ENCODE measurements at places on chromosomes 7 and 10.

DNA sequence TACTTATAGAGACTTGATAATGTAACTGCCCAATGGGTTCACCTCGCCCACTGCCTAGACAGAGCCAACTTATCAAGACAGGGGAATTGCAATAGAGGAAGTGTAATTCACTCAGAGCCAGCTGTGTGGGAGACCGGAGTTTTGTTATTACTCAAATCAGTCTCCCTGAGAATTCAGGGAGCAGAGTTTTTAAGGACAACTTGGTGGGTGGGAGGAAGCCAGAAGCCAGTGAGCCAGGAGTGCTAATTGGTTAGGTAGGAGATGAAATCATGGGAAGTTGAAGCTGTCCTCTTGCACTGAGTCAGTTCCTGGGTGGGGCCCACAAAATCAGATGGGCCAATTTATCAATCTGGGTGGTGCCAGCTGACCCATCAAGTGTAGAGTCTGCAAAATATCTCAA is 20.1 kb upstream of the C7orf33 start:
- DNase-seq: no peak

GRCh38 chr7:99835189-99835588 is 7.4 kb downstream of the CYP3A43 start:
- DNase-seq: no peak

DNA sequence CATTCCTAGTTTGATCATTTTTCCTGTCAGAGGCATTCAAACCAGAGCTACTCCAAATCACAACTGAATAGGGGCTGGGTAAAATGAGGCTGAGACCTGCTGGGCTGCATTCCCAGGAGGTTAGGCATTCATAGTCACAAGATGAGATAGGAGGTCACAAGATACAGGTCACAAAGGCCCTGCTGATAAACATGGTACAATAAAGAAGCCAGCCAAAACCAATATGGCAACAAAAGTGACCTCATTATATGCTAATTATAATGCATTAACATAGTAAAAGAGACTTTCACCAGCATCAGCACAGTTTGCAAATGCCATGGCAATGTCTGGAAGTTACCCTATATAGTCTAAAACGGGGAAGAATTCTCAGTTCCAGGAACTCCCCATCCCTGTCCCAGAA is 37.3 kb downstream of the TWIST1 start:
- DNase-seq: peak; percentile 0

- no peak for DNase-seq
Observed at GRCh38 chr7:80740778-80741545, 102.5 kb downstream of the CD36 start.

GRCh38 chr7:51949726-51950644 is 633.4 kb upstream of the COBL start:
- no peak for DNase-seq

DNA sequence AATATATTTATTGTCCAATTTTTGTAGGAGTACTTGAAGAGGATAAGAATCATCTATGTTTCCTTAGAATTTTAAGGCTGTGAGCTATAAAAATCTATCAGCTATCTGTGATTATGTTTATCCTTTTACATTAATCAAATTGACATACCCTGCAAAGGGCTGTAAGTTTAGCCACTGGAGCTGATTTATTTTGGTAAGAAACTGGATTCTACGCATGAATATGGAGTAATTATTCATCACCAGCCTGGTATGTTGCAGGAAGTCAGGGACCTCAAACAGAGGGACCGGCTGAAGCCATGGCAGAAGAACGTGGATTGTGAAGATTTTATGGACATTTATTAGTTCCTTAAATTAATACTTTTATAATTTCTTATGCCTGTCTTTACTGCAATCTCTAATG is 696.9 kb downstream of the DNAJB9 start:
- DNase-seq: no peak

GRCh38 chr7:42238709-42239366 is 1.8 kb upstream of the GLI3 start:
- DNase-seq: peak; percentile 69

- DNase-seq: no peak
Observed at GRCh38 chr7:29612596-29612995, 49.0 kb downstream of the PRR15 start.

DNA sequence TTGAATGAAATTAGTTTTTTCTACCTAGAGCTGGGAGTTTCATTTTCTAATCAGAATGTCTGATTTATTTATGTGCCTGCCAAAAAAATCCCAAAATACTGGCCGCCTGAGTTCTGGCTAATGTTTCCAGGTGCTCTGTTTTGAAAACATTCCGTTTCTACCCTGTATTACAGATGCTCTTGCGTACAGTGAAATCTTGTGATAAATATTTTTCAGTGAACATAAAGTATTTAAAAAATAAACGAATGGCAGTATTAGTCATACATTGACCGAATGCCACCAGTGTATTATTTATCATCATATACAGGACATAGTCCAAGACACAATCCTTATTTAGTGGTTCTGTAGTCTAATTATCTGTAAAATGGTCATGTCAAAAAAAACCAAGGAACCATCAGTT is 102.8 kb downstream of the KAT6B start:
- DNase-seq: no peak

- no peak for DNase-seq
Observed at GRCh38 chr7:110600956-110601355, 490.0 kb upstream of the LRRN3 start.

DNA sequence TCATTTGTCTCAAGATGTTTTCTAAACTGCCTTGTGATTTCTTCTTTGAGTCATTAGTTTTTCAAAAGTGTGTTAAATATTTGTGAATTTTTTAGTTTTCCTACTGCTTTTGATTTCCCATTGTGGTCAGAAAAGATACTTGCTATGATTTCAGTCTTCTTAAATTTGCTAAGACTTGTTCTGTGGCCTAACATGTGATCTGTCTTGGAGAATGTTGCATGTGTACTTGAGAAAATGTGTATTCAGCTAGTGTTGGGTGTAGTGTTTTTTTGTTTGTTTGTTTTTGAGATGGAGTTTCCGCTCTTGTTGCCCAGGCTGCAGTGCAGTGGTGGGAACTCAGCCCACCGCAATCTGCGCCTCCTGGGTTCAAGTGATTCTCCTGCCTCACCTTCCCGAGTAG is 28.6 kb downstream of the BMPR1A start:
- DNase-seq: peak; percentile 42

DNA sequence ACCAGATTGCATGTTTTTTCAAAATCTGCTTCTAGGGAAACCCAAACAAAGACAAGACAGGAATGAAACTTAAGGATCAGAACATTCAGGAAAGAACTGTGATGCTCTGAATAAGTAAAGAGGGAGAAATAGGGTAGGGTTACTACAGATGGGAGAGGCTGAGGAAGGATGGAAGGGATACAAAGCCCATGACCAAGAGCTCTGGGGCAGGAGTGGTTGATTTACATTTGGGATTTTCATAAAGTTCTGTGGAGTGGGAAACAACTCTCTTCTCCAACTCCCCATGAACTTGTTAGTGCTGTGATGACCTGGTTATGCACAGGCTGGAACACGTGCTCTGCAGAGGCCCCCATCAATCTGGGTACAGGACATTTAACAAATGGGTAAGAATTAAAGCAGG is 216.0 kb upstream of the KLF14 start:
- no peak for DNase-seq

GRCh38 chr7:1945558-1945957 is 275.5 kb downstream of the ELFN1 start:
- no peak for DNase-seq

- no peak for DNase-seq
Observed at GRCh38 chr7:154096-154799, 38.1 kb upstream of the FAM20C start.

DNA sequence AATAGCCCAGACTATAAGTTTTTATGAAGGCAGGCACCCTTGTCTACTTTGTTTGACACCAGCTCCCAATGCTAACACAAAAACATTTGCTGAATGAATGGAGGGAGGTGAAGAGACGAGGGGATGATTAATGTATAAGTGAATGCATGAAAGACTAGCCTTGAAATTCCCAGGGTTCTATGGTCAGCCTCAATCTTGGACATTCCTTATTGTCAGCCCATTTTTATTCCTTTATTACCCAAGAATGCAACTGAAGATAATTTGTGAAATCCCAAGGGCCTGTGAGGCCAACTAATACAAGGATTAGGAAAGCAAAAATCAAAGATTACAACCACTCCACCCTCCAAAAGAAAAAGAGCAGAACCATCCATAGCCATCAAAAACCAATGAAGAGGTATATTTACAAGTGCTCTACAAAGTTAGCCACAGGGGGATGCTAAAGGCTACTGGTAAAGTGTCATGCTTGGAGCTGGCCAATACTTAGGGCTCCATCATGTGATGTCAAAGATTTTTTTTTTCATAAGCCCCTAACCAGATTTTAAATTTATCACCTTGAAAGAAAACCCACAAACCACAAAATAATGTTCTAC is 40.0 kb upstream of the ASAH2 start:
- DNase-seq: peak; percentile 19

GRCh38 chr10:118237930-118238329 is 104.2 kb downstream of the FAM204A start:
- no peak for DNase-seq

- DNase-seq: no peak
Observed at GRCh38 chr7:3028758-3029093, 14.9 kb downstream of the CARD11 start.

GRCh38 chr10:130747946-130748345 is 563.6 kb downstream of the TCERG1L start:
- DNase-seq: no peak

GRCh38 chr10:123726836-123727235 is 60.7 kb downstream of the GPR26 start:
- DNase-seq: no peak

GRCh38 chr7:97174303-97174702 is 56.8 kb downstream of the SDHAF3 start:
- DNase-seq: peak; percentile 13

GRCh38 chr7:7051206-7051877 is 131.0 kb upstream of the C1GALT1 start:
- peak; percentile 39 for DNase-seq

GRCh38 chr7:7176406-7177043 is 5.8 kb upstream of the C1GALT1 start:
- DNase-seq: peak; percentile 93

DNA sequence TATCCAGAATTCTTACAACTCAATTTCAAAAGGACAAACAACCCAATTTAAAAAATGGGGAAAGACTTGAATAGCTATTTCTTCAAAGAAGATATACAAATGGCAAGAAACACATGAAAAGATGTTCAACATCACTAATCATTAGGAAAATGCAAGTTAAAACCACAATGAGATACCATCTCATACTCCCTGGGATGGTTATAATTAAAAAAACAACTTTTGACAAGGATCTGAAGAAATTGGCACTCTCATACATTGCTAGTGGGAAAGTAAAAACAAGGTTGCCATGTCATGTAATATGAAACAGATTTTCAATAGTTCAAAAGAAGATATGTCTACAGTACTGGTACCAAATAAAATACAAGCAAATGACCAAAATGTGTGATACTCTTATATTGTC is 9.0 kb downstream of the OAT start:
- DNase-seq: no peak

GRCh38 chr7:115968171-115968570 is 62.4 kb downstream of the TFEC start:
- DNase-seq: no peak
